Heart right ventricle (tissue), 16 donors: ENCODE measurements at places on chromosomes 6 and 20. TPM values are rescaled to one million over a fixed set of nuclear protein-coding genes. Genes with fewer than 3 reads are reported as not detected.

DNA sequence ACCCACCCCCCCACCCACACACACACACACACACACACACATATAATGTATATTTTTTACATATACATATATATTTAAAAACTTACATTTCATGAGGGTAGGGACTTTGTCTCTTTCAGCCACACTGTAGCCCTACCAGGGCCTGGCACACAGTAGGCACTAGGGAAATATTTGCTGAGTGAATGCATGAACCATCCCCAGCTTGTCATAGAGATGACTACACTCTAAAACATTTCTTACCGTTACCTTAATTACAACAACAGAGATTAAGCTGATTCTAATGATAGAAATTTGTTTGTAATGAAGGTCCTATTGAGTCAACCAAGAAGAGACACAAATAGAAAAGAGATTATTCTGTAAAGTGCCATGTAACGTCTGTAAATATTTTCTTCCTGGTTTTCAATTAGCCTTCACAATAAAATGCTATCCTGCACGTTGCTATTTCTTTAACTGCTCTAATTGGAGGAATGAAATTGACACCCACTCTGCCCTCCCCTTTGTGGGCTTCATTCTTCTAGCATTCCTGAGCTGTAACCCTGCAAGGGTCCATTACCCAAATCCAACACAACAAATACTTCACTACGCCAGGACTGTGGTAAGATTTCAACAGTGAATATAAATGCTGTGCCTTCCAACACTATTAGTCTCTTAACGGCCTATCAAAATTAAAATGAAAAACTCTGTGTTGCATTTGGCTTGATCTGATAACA is 30.8 kb downstream of the SIM1 start:
- no peaks in the 10 kb centered on the region for H3K36me3 ChIP-seq
- H3K27ac ChIP-seq = no peak overlapping the region
- no peak overlapping the region for H3K4me3 ChIP-seq
- DNase-seq = no peak
- peaks cover 76% of the 10 kb centered on the region for H3K27me3 ChIP-seq

- no peaks in the 10 kb centered on the region for H3K27me3 ChIP-seq
- H3K36me3 ChIP-seq = no peaks in the 10 kb centered on the region
- H3K27ac ChIP-seq = no peak overlapping the region
- no peak overlapping the region for H3K4me3 ChIP-seq
- DNase-seq = no peak
- H3K4me1 ChIP-seq = no peaks in the 10 kb centered on the region
Measured at GRCh38 chr6:45074439-45074838, 253.7 kb upstream of the RUNX2 start.

- peak overlapping the region; percentile 72 for H3K27ac ChIP-seq
- no peak for DNase-seq
- no peaks in the 10 kb centered on the region for H3K36me3 ChIP-seq
- no peaks in the 10 kb centered on the region for H3K27me3 ChIP-seq
Measured at GRCh38 chr20:16575390-16576140, 2.3 kb upstream of the KIF16B start.

DNA sequence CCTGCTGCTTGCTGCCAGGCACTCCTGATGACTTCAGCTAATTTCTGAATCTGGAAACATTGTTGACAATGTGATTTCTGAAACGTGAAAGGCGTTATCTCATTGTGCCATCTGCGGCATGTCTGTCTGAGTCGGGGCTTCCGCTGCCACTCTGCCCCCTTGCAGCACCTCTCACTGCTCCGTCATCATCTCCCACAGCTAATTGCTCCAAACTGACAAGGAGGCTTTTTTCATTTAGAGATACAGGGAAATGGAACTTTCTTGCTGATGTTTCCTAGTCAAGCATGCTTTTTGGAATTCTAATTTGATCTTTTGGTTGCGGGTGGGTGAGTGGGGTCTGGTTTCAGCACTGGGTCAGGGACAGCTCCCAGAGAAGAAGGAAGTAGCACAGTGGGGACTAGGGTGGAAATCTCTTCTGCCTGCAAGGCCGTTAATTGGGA is 233.5 kb downstream of the DHX35 start:
- H3K27ac ChIP-seq = no peak overlapping the region
- H3K36me3 ChIP-seq = no peaks in the 10 kb centered on the region
- H3K27me3 ChIP-seq = peaks cover 8% of the 10 kb centered on the region
- no peak overlapping the region for H3K4me3 ChIP-seq

- no peak for DNase-seq
- no peaks in the 10 kb centered on the region for H3K4me1 ChIP-seq
- H3K27me3 ChIP-seq = peaks cover 85% of the 10 kb centered on the region
- H3K27ac ChIP-seq = no peak overlapping the region
- H3K4me3 ChIP-seq = no peak overlapping the region
Measured at GRCh38 chr20:46243707-46244628, 64.3 kb downstream of the CDH22 start.

Gene RSPO4
- not detected for total RNA-seq

Gene SMOC2
- total RNA-seq = 18.7 TPM

- peaks cover 88% of the 10 kb centered on the region for H3K27me3 ChIP-seq
- H3K4me3 ChIP-seq = no peak overlapping the region
- no peak for DNase-seq
- H3K36me3 ChIP-seq = no peaks in the 10 kb centered on the region
Measured at GRCh38 chr6:376827-377640, 14.5 kb upstream of the IRF4 start.

Gene C6orf118
- total RNA-seq = not detected

- no peaks in the 10 kb centered on the region for H3K36me3 ChIP-seq
- no peak overlapping the region for H3K4me3 ChIP-seq
- H3K27me3 ChIP-seq = no peaks in the 10 kb centered on the region
- no peak overlapping the region for H3K27ac ChIP-seq
- DNase-seq = no peak
- no peaks in the 10 kb centered on the region for H3K4me1 ChIP-seq
Measured at GRCh38 chr6:77424761-77425160, 38.5 kb downstream of the HTR1B start.

DNA sequence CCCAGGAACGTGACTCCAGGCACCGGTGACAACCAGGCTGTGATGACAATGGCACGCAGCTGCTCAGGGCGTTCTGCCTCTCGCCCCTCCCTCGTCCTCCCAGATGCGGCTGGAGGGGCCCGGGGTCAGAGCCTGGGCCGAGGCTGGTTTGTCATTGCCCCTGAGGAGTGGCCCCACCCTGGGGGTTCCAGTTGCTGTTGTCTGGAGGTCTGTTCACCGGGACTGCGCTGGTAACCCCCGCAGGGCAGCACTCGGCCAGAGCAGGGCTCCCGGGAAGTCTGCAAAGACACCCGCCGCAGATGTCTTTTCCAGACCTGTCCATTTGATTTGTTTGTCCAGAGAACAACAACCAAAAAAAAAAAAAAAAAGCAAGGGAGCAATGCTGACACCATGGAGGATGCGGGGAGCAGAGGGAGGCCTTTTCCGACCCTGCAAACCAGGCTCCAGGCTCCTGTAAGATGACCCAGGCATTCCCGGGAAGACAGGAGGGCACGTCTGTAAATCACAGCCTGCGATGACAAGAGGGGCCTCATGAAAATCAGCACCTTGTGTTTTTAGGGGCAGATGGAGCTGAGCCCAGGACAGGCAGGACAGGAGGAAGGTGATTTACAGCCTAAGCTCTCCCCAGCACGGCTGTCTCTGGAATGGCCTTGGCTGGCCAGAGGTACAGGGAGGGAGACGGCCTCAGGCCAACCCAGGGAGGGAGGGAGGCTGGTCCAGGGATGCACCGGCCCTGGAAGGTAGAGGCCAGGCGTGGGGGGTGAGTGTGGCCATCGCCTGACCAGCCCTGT is 189.3 kb downstream of the ERMARD start:
- no peak overlapping the region for H3K4me3 ChIP-seq
- no peaks in the 10 kb centered on the region for H3K4me1 ChIP-seq
- H3K27me3 ChIP-seq = peaks cover 46% of the 10 kb centered on the region
- no peaks in the 10 kb centered on the region for H3K36me3 ChIP-seq
- no peak overlapping the region for H3K27ac ChIP-seq

GRCh38 chr20:39504710-39505094 is 542.6 kb downstream of the DHX35 start:
- DNase-seq = no peak
- H3K27ac ChIP-seq = no peak overlapping the region
- H3K4me1 ChIP-seq = no peaks in the 10 kb centered on the region
- H3K4me3 ChIP-seq = no peak overlapping the region

DNA sequence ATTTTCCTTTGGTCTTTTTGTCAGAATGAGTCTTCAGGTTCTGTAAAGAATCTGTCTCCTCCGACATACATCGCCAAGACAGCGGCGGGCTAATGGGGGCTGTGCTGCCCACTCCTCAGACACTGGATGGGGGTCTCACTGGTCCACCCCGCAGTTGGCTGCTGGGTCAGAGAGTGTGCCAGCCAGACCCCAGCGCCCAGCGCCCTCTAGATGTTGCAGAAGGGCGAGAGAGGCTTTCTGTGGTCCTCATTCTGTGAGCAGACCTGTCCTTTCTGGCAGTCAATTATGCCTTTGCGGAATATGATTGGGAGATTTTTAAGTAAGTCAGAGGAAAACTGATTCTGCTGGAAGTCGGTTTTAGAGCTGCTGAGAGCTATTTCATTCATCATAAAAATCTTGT is 7.8 kb upstream of the CCR6 start:
- no peak overlapping the region for H3K27ac ChIP-seq
- peaks cover 66% of the 10 kb centered on the region for H3K27me3 ChIP-seq
- no peaks in the 10 kb centered on the region for H3K4me1 ChIP-seq
- no peak for DNase-seq
- H3K4me3 ChIP-seq = no peak overlapping the region

DNA sequence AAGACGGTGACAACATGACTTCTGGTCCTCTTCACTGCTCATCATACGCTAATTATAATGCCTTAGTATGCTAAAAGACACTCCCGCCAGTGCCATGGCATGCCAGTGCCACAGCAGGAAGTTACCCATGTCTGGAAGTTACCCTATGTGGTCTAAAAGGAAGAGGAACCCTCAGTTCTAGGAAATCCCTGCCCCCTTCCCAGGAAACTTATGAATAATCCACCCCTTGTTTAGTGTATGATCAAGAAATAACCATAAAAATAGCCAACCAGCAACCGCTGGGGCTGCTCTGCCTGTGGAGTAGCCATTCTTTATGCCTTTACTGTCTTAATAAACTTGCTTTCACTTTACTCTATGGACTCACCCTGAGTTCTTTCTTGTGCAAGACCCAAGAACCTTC is 15.8 kb upstream of the SERPINB9 start:
- no peaks in the 10 kb centered on the region for H3K27me3 ChIP-seq
- no peak for DNase-seq
- no peak overlapping the region for H3K4me3 ChIP-seq
- H3K36me3 ChIP-seq = no peaks in the 10 kb centered on the region
- no peaks in the 10 kb centered on the region for H3K4me1 ChIP-seq

- DNase-seq = no peak
- no peaks in the 10 kb centered on the region for H3K36me3 ChIP-seq
Measured at GRCh38 chr6:90707246-90707645, 120.4 kb upstream of the MAP3K7 start.

Gene TJAP1
- total RNA-seq = 20.3 TPM

Gene C6orf58
- not detected for total RNA-seq

DNA sequence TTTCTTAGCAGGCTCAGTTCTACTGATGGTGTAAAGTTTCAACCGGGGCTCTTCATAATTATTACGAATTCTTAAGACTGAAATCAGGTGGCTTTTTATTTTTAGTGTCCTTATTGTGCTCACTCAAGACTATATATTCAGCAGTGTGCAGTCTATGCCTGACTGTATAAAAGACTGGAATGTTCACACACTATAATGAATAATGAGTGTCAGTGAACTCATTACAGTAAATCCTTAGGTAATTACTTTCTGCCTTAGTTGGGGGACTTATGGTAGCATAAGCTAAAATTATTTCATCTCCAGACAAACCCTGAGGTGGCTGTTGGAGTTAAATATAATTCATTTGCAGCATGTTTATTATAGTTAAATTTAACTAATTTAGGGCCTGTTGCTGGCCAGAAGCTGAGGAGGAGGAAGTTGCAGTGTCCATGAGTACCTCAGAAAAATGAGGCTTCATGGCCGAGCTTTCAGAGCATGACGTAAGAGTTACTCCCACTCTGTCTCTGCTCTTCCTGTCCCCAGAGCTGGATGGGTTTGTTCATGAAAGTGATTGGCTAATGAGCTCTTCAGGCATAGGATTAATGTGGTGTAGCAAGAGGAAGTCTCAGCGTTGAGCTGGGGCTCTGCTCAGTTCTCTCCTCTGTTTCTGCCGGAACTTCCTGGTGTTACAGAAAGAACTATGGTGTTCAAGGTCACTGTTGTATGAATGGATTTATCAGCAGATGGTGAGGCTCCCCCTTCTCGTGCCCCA is 335.7 kb downstream of the NRN1 start:
- H3K36me3 ChIP-seq = no peaks in the 10 kb centered on the region
- no peaks in the 10 kb centered on the region for H3K27me3 ChIP-seq
- no peak for DNase-seq
- H3K4me1 ChIP-seq = peaks cover 22% of the 10 kb centered on the region
- H3K4me3 ChIP-seq = no peak overlapping the region
- H3K27ac ChIP-seq = no peak overlapping the region

Gene THBS2
- total RNA-seq = 11.5 TPM

GRCh38 chr6:113018351-113019151 is 671.4 kb downstream of the RFPL4B start:
- H3K36me3 ChIP-seq = no peaks in the 10 kb centered on the region
- no peaks in the 10 kb centered on the region for H3K27me3 ChIP-seq
- DNase-seq = no peak
- H3K4me3 ChIP-seq = no peak overlapping the region
- H3K4me1 ChIP-seq = peaks cover 18% of the 10 kb centered on the region

GRCh38 chr6:20924911-20925543 is 390.8 kb downstream of the CDKAL1 start:
- H3K4me3 ChIP-seq = no peak overlapping the region
- no peaks in the 10 kb centered on the region for H3K36me3 ChIP-seq
- H3K4me1 ChIP-seq = no peaks in the 10 kb centered on the region

- H3K27me3 ChIP-seq = no peaks in the 10 kb centered on the region
- no peak overlapping the region for H3K27ac ChIP-seq
- H3K36me3 ChIP-seq = peaks cover 22% of the 10 kb centered on the region
- H3K4me1 ChIP-seq = no peaks in the 10 kb centered on the region
- no peak for DNase-seq
Measured at GRCh38 chr6:99458319-99458718, 33.2 kb upstream of the PNISR start.
